Activated CD4-positive, CD25-positive, alpha-beta regulatory T cell treated with anti-CD3 and anti-CD28 coated beads, Interleukin-2, amount 50 U/mL, for 72 hours (primary cell): ENCODE measurements at places on chromosomes 1 and 21.

GRCh38 chr1:234386122-234386521 is 12.9 kb downstream of the COA6 start:
- DNase-seq: no peak

GRCh38 chr1:156365754-156366153 is 3.3 kb upstream of the RHBG start:
- no peak for DNase-seq

DNA sequence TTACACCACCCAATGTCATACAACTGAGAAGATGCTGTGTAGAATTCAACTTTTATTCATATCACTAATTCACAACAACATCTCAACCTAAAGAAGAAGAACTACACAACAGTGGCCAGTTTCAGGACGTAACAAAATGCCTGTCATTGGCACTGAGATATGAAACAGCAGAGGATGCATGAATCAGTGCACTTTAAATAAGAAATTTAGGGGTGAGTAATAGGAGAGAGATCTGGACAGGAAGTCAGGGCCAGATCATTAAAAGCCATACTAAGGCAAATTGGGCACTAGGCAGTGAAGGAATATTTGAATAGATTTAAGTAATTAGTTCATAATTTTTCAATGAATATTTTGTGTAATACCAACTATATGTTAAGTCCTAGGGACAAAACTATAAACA is 510.5 kb downstream of the PLPP3 start:
- no peak for DNase-seq

DNA sequence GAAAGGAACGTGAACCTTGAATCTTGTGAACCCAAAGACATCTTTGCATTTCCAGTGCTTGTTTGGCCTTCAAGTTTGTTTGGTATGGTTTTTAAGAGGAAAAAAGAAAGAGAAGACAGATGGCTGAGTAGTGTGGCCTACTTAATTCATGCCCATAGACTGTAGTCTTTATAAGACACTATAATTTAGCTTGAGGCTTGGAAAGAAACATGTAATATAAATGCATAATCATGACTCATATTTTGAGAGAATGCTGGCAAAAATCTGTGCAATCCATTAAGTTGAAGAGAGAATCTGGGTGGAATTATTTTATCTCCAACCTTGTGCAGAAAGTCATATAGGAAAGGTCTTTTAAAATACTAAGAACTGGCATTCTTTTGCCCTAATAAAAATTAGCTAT is 179.3 kb downstream of the SIPA1L2 start:
- no peak for DNase-seq

GRCh38 chr1:169113613-169114119 is 7.2 kb downstream of the ATP1B1 start:
- DNase-seq: no peak

DNA sequence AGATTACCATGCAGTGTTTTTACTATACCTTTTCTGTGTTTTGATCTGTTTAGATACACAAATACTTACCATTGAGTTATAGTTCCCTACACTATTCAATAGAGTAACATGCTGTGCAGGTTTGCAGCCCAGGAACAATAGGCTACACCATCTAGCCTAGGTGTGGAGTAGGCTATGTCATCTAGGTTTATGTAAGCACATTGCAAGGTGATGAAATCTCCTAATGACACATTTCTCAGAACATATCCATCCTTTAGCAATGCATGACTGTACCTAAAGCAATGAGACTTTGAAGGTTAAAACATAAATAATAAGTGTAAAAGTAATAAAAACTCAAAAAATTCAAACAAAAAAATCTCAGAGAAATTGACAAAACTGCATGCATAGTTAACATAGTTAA is 358.6 kb downstream of the USH2A start:
- DNase-seq: no peak

GRCh38 chr1:230216896-230217295 is 149.9 kb downstream of the GALNT2 start:
- no peak for DNase-seq
